ENCODE measurements at places on chromosomes 1 and 21.
A peak's percentile ranks its signal among the peaks of the same experiment; 100 is the strongest.

GRCh38 chr1:203186446-203187303 lies at the start of gene CHI3L1:
Gene CHI3L1, minus strand, starts transcription at chr1:203186704. Its CDS starts 81 bp downstream, at chr1:203186623.
- DNase-seq = no peak

DNA sequence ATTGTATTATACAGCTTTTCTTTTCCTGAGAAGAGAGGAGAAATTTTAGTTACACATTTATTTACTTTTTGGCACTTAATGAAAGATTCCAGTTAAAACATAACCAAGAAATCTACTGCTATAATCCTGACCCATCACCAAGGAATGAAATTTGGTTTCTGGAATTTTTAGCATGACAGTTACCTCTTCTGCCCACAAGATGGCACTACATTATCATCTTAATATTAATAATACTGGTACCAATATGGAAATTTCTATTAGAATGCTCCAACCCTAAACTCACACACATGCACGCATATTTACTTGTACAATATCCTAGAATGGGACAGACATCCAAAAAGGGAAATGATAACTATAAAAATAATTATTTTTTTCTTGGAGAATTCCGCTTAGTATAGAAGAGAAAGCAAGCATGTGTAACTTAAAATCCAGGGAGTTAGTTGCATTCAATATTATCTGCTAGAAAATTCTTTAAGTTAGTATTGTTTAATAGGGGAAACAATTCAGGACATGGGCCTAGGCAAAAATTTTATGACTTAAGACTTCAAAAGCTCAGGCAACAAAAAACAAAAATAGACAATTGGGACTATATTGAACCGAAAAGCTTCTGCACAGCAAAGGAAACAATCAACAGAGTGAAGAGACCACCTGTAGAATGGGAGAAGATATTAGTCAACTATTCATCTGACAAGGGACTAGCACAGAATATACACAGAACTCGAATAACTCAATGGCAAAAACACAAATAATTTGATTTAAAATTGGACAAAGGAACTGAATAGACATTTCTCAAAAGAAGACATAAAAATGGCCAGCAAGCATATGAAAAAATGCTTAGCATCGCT lies 37.4 kb downstream of the MAP3K21 start:
- no peak for DNase-seq

GRCh38 chr1:110060034-110060661 lies 10.3 kb downstream of the ALX3 start:
- DNase-seq = peak; percentile 76

DNA sequence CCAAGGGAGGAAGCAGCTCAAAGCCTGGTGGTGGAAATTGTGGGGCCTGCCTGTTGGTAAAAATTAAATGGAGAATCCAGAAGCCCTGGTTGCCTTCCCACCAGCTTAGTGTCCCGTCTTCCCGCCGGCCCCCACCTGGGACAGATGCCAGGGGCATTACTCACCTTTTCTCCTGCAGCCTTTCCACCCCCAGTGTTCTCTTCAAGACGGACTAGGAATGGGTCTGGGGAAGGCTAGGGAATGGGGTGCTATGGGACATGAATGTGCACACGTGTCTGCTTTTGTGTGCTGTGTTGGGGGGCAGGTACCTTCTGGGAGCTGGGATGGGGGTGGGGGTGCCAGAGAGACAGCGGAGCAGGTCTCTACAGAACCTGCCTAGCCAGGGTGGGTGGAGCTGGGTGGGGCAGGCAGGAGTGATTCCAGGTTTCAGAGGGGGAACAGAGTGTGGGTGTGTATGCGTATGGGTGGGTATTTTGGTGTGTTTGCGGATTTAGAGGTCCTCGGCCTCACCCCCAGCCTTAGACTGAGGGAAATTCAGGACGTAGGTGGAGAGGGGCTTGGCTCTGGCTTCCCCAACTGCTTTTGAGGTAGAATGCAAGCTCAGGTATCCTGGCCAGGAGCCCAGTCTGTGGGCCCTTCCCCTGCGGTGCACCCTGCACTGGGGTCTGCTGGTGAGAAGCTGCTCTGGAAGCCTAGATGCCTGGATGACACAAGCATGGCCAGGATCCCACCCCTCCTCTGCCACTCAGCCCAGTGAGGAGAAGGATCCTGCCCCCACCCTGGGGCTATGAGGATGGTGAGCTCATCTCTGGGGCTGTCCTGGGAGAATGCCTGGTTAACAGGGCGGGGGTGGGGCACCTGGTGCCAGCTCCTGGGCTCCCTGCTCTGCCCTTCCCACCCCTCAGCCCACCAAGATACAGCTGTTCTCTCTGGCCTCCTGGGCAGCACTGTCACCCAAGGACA lies 7.8 kb downstream of the VANGL2 start:
- no peak for DNase-seq

- no peak for DNase-seq
These were observed 561.1 kb upstream of the ZRANB2 start for GRCh38 chr1:71641903-71642302.

GRCh38 chr1:92577261-92577895 lies 90.7 kb upstream of the GFI1 start:
- DNase-seq = no peak

GRCh38 chr1:208682664-208683013 lies 438.5 kb upstream of the PLXNA2 start:
- DNase-seq = no peak

- no peak for DNase-seq
These were observed 183.3 kb downstream of the PTGER3 start for GRCh38 chr1:70864302-70864701.

DNA sequence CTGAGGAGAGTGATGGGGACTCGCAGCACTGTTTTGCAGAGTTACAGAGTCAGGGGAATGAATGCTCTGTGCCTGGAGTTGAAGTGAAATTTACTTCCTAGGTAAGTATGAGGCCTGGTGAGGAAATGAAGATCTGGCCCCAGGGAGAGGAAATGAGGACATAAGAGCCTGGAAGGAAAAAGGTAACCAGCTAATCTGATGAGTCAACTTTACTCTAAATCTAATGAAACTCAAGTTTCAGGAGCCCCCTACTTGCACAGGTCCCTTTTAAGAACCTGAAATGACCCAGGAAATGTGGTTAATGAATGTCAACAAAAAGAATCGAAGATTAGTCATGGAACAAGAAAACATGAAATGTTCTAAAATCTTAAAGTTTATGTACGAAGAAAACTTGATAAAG lies 599.0 kb downstream of the AGBL4 start:
- DNase-seq = no peak

GRCh38 chr1:217599154-217599553 lies 31.7 kb downstream of the GPATCH2 start:
- DNase-seq = no peak

- DNase-seq = no peak
These were observed 458.3 kb upstream of the BRINP3 start for GRCh38 chr1:190935925-190936324.

DNA sequence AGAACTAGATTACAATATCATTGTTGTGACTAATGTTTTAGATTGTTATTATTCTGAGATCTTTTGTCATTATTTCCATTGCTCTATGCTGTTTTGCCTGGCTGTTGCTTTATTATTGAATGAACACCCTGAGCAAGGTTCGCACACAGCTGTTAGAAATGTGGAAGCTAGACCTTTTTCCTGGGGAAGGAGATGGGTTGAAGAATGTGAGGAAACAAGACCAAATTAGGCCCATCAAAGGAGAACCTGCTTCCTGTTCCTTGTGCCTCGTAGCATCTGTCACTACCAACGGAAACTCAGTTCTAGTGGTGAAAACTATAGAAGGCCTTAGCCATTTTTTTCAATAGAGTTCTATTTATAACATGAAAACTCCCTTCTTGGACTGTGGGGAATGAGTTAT lies 68.7 kb downstream of the RGL1 start:
- no peak for DNase-seq

DNA sequence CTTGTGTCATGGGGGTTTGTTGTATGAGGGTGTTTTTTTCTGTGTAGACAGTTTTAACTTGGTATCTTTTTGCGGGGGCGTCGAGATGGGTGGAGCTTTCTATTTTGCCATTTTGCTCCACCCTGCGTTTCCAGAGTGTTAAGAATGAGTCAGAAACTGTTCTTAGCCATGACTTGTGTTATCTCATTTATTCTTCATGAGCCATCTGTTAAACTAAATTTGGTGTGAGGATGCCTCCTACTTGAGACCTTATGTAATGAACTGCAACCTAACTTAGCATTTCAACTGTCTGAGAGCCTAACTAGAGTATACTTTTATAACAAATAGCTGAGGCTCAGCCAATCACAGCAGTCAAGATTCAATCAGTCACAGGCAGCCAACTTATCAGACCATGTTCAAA lies 1873.5 kb downstream of the NCAM2 start:
- DNase-seq = no peak

GRCh38 chr21:34695434-34695833 lies 26.6 kb downstream of the CLIC6 start:
- DNase-seq = no peak

- no peak for DNase-seq
These were observed 8.8 kb upstream of the CLCA4 start for GRCh38 chr1:86537928-86538695.

DNA sequence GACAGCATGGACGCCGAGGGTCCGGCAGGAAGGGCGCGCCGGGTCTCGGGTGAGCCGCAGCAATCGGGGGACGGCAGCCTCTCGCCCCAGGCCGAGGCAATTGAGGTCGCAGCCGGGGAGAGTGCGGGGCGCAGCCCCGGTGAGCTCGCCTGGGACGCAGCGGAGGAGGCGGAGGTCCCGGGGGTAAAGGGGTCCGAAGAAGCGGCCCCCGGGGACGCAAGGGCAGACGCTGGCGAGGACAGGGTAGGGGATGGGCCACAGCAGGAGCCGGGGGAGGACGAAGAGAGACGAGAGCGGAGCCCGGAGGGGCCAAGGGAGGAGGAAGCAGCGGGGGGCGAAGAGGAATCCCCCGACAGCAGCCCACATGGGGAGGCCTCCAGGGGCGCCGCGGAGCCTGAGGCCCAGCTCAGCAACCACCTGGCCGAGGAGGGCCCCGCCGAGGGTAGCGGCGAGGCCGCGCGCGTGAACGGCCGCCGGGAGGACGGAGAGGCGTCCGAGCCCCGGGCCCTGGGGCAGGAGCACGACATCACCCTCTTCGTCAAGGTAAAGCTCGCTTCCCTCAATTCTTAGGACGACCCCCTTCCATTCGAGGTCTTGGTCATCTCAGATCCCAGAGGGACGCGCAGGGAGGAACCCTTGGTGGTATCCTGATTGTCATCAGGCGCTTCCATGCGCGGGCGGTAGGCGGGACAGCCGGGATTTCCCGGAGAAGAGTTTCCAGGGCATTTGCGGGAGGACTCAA lies 1.6 kb downstream of the CLIC6 start:
- no peak for DNase-seq

DNA sequence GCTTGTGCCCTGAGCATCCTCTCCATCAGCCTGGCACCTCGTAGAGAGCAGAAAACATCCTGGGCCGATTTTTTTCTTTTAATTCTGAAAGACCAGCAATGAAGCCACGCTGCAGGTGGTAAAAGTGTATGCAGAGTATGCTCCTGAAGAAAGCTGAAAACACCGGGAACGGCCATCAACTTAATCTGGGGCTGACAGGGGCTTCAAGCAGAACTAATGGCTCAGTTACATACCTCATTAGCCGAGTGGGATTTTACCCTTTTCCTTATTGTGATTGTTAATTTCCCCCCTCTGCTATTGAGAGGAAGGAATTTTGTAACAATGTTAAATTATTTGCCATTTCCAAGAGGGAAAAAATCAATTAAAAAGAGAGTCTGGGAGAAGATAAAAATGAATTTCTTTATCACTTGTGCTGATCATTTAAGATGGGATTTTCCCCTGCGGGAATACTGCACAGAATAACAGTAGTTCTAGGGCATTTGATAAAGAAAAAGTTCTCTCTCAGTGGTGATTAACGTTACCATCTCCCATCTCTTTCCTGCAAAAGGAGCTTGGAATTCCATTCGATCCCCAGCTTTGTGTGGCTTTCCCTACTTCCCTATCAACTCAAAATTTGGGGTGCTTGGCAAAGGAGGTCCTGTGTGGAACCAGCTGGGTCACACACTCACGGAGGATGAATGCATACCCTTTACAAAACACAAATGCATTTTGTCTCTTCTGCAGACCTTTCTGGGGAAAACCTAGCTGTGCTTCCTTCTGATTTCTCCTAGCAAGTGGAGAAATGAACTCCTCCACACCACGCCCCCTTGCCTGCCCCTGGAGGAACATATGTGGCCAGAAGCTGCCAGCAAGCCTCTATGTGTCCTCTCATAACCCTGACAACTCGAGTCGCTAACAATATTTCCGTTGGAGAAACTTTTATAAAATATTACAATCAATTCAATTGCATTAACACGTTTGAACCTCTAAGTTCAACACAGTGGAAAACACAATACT lies 70.9 kb downstream of the RRAGC start:
- no peak for DNase-seq

GRCh38 chr1:155037043-155037442 lies 3.4 kb downstream of the DCST1 start:
- no peak for DNase-seq

- no peak for DNase-seq
These were observed 226.2 kb downstream of the AJAP1 start for GRCh38 chr1:4880626-4881025.

- DNase-seq = no peak
These were observed 2.7 kb upstream of the RAD54L start for GRCh38 chr1:46244656-46245371.

GRCh38 chr1:18569811-18570545 lies 60.7 kb upstream of the PAX7 start:
- no peak for DNase-seq

DNA sequence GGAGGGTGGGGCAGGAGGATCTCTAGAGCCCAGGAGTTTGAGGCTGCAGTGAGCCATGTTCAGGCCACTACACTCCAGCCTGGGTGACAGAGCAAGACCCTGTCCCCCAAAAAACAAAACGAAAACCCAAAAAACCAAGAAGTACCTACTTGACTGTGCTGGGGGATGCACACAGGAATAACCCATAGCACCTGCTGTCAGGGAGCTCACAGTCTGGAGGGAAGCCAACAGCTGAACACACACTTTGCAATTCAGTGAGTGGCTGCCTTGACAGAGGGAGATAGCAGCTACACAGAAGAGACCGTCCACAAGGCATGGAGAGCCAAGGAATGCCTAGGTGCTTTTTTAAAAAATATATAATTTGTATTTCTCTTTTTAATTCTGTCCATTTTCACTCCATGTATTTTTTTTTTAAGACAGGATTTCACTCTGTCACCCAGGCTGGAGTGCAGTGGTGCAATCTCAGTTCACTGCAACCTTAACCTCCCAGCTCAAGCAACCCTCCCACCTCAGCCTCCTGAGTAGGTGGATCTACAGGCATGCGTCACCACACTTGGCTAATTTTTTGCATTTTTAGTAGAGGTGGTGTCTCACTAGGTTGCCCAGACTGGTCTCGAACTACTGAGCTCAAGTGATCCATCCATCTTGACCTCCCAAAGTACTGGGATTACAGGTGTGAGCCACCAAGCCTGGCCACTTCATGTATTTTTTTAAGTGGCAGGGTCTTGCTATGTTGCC lies 68.7 kb downstream of the NID1 start:
- no peak for DNase-seq

GRCh38 chr1:93839753-93840152 lies 39.3 kb downstream of the DNTTIP2 start:
- DNase-seq = no peak

DNA sequence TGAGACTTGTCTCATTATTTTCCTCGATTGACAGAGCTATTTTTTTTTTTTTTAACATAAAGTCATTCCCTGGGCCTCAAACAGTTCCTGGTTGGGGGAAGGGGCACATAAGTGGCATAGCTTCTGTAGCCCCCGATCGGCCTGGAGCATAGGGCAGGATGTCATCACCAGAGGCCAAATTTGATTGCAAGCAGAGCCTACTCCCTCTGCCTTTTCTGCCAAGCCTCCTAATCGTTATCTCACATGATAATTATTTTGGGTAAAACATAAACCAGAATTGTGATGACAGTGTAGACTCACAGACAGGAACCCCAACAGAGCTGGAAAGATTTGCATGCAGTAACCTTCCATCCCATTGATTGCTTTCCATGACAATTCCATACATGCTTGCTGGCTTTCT lies 404.8 kb downstream of the PCP4 start:
- no peak for DNase-seq

- no peak for DNase-seq
These were observed 68.6 kb upstream of the SPATA6 start for GRCh38 chr1:48540587-48540986.

Measured in T-helper 9 cell (primary cell).